Activated CD4-positive, alpha-beta T cell treated with anti-CD3 and anti-CD28 coated beads, Interleukin-2, amount 50 U/mL, for 48 hours (primary cell): ENCODE measurements at places on chromosomes 3 and 15.

GRCh38 chr3:100602506-100603444, 6.6 kb upstream of the ADGRG7 start:
- DNase-seq: no peak

GRCh38 chr3:55491296-55491816, 4.2 kb upstream of the WNT5A start:
- no peak for DNase-seq

- no peak for DNase-seq
Observed at GRCh38 chr3:41317718-41318117, 118.4 kb downstream of the CTNNB1 start.

DNA sequence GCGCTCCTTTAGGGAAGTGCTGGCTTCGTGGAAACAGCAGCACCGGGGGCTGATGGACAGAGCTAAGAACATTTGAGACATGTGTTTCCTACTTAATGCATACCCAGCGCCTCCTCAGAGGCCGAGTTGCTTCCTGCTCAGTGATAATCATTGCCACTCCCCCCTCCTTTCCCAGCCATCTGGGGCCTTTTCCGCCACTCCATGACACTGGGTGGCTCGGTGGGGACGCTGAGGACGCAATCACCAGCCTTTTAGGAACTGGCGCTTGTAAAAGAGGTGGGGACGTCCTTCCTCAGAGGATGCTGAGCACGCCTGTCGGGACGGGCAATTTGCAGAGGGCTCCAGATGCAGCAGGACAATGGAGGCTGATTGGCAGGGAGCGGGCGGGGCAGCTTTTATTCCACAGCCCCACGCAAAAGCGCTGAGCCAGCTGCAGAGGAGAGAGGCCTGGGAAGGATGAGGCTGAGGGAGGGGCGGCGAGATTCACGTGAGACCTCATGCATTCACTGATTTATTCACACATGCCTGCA, 22.2 kb upstream of the IQSEC1 start:
- DNase-seq: no peak

DNA sequence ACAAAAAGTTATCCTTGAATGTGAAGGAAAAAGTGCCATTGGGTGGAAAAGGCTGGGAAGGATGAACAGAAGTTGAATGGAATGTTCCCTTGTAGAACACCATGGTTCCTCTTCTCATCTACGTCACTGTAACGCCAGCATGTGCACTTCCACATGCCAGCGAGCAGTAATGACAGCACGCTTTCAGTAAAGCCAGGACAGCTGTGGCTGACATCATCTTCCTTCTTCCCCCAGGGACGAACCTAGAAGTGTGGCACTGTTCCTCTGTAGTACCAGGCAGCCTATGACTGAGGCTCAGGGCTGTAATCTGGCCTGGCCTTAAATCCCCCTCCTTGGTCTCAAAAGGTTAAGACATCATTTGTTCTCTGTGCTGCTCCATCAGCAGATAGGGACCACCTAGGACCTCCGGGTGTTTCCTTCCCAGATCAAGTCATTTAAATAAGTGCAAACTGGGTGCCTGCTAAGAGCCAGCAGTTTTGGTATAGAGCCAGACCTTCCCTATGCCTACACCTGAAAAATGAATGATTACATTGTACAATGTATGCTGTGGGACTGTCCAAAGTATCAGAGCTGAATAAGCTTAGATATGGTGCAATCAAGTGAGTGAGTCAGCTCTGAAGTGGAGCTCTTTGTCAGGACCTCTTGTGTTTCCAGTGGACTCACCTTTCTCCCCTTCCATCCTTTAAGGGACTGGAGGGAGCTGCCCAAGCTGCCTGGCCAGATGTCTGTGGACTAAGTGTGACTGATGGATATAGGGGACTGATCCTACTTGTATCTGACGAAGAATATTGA, 5.6 kb upstream of the SRPRB start:
- DNase-seq: no peak

GRCh38 chr15:101805605-101806345, 2.5 kb downstream of the OR4F6 start:
- no peak for DNase-seq

DNA sequence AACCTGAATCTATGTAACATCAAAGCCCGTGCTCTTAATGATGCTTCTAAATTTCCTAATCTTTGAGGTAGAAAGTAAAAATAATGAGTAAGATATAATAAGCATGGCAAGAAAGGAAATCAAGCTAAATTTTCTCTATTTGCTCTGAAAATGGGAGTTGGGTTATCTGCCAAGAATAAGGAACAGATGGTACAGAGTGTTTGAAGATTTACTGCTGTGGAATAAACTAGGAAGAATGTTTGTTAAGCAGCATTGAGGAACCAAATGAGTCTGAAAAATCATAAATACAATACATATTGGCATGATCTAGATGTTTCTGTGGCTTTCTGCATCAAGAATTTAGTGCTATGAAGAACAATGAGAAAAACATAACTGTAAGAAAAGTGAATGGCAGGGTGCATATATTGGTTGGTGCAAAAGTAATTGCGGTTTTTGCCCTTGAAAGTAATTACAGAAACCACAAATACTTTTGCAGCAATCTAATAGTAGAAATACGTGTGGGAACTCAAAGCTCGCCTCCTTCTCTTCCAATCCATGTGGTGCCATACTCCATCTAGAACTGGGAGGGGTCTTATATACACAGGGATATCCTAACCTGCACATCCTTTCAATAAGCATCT, 87.6 kb downstream of the SUCNR1 start:
- no peak for DNase-seq

DNA sequence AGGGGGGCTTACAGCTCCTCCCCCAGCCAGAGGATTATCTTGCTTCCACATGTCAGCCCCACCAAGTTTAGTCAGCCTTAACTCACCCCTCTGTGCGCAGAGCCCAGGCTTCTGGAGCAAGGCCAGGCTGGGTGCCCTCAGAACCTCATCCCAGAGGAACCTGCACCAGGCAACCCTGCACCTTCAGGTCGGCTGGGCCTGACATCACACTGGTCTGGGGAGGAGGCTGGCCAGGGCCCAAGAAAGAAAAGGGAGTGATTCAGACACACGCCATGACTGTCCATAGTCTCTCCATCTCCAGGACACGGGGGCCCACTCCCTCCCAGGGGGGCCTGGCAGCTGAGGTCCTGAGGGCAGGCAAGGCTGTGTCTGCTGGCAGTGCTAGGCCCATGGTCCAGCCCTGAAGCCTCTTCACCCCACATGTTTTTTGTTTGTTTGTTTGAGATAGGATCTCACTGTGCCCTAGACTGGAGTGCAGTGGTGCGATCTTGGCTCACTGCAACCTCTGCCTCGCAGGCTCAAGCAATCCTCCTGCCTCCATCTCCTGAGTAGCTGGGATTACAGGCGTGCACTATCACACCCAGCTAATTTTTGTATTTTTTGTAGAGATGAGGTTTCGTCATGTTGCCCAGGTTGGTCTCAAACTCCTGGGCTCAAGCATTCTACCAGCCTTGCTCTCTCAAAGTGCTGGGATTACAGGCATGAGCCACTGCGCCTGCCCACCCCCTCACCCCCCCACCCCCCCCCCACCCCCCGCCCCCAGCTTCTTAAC, 11.1 kb downstream of the TNK2 start:
- no peak for DNase-seq
